Cortex of kidney (tissue), 1 donor: ENCODE measurements at places on chromosomes 13 and 19.

GRCh38 chr13:51636349-51636890, 52.2 kb downstream of the WDFY2 start:
- no peak for DNase-seq

GRCh38 chr13:84417416-84417815, 535.1 kb upstream of the SLITRK1 start:
- DNase-seq = no peak

DNA sequence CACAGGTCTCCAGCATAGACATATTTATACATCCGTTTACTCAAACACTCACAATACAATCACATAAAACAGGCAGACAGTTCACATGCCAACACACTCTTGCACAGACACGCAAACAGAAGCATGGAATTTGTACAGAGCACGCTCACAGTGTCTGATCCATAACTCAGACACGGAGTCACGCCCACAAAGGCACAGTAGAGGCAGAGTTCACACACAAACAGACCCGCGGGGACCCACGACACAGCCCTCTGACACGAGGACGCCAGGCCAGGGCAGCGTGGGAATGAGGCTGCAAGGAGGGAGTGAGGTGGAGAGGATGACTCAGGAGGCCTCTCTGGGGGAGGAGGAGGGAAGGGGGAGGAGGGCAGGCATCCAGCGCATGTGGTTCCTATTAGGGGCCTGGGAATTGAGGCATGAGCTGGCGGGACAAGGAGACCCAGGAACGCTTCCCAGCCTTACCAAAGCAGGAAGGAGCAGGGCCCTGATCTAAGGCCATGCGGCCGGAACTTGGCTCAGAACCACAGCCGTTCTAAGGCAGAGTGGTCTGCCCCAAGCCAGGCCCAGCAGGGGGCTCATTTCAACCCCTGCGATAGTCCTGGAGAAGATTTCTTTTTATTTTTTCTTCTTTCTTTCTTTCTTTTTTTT, 9.1 kb upstream of the OLFM2 start:
- no peak for DNase-seq

DNA sequence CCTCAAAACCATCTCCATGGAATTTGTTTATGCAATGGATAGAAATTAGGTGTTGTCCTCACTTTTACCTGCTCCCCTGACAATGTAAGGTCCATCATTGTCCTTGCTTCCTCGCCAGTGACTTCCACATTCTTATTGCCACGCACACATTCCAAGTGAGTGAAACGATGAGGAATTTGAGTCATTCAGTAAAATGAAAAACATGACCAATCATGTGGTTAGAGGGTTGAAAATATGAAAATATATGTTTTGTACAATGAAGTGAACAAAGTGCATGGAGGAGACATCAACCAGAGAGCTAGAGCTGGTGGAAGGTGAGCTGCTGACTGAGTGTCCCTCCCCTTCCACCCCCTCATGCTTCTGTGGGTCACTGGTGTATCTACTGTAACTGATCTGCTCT, 91.7 kb downstream of the ATP8A2 start:
- no peak for DNase-seq

- no peak for DNase-seq
Observed at GRCh38 chr13:41643507-41643906, 186.2 kb downstream of the RGCC start.

GRCh38 chr13:64801768-64802167, 2428.4 kb downstream of the PCDH9 start:
- DNase-seq = no peak

GRCh38 chr13:28455580-28456194, 39.2 kb downstream of the FLT1 start:
- DNase-seq = no peak

DNA sequence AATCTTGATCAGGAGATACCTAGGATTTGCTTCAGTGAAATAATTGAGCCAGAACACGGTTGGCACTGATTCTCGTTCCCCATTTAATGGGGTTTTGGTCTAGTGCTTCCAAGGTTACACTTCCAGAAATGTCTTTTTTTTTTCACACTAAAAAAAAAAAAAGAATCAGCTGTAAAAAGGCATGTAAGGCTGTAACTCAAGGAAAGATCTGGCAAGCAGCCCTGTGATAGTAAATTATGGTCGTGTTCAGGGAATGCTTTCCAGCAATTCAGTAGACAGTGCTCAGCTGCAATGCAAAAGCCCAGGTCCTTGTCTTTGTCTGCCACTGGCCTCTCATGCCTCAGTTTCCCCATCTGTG, 27.2 kb upstream of the NDUFS7 start:
- no peak for DNase-seq

GRCh38 chr19:46759817-46760333, 13.6 kb upstream of the STRN4 start:
- DNase-seq = no peak

- no peak for DNase-seq
Observed at GRCh38 chr13:100547791-100548201, 40.8 kb downstream of the GGACT start.

GRCh38 chr19:54392105-54392504, 23.2 kb upstream of the TTYH1 start:
- no peak for DNase-seq

GRCh38 chr13:44128552-44129001, 245.0 kb upstream of the SERP2 start:
- DNase-seq = no peak

DNA sequence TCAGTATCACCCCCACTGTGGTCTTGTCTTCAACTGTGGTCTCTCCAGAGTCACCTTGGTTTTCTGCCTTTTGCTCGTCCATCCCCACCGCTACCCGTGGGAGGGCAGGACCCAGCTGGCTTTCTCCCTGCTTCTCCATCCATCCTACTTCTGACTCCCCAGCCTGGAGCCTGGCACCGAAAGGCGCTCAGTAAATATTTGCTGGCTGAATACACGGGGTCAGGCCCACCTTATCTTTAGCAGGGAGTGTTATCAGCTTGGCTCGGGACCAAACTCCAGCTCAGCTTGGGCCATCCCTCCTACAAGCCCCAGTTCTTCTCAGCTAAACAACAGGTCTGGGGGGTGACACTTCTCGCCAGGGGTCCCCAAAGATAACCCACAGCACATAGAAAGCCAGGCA, 62.0 kb upstream of the KLF2 start:
- no peak for DNase-seq

DNA sequence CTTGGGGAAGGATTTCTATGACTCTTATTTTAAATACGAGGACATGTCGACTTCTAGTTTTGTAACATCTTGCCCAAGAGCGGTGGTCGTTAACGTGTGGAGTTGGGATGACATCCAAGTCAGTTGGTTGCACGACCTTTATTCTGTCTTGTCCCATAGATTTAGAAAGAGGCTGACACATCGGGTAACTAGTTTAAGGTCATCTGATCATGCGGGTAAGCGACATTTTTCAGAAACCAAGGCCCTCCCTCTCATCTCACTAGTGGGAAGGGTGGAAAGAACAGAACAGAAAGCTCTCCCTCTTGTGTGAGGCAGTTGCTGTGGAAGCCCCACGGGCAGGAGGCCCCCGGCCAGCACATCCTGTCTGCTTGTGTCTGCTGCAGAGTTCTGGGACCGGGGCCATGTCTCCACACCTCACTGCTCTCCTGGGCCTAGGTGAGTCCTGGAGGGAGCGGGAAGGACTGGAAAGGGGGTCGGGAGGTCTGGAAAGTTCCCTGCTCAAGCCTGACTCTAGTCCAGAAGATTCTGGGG, at the start of gene LAIR2:
LAIR2 (plus strand) TSS at position 314 of the 531 bp plus-strand sequence; CDS start at position 402, 88 bp downstream.
- no peak for DNase-seq

DNA sequence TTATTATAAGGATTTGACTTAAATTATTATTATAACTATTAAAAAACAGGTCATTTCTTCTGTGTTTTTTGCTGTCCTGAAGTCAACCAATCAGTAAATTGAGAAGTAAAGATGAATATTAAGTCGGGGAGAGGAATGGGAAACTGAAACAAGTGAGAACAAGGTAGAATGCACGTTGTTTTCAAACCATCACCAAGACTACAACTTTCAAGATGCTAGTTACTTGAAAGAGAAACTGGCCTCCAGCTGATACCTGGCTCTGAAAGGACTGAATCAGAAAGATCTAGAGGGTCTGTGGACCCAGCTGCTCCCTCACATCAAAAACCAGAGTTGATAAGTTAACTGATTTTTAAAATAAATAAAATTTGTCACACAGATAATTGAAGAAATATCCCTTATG, 1301.5 kb upstream of the ATXN8OS start:
- no peak for DNase-seq

- DNase-seq = no peak
Observed at GRCh38 chr19:36169084-36169760, 17.0 kb upstream of the COX7A1 start.

- no peak for DNase-seq
Observed at GRCh38 chr19:18408053-18408476, 10.6 kb upstream of the LRRC25 start.

DNA sequence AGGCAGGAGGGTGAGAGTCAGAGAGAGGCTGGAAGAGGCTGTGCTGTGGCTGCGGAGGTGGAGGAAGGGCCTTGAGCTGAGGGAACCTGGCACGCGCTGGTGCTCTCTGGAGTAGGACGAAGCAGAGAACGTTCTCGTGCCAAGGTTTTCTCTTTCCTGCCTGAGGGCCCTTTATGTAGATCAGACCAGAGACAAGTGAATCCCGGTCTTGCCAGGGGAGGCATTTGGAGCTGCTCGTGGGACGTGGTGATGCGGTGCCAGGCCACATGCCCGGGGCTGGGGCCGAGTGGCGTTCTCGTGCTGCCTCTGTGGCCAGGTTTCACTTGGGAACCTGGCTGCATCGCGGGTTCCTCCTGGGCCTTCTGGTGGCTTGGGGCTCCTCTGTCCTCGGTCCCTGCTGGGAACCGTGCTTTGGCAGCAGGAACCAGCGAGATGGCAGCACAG, 54.2 kb downstream of the KDM4B start:
- no peak for DNase-seq

GRCh38 chr13:28754698-28755545, 36.2 kb upstream of the SLC46A3 start:
- no peak for DNase-seq

GRCh38 chr19:29448046-29448445, 77.7 kb upstream of the VSTM2B start:
- DNase-seq = no peak

- DNase-seq = no peak
Observed at GRCh38 chr19:40703029-40703755, 12.7 kb upstream of the NUMBL start.

DNA sequence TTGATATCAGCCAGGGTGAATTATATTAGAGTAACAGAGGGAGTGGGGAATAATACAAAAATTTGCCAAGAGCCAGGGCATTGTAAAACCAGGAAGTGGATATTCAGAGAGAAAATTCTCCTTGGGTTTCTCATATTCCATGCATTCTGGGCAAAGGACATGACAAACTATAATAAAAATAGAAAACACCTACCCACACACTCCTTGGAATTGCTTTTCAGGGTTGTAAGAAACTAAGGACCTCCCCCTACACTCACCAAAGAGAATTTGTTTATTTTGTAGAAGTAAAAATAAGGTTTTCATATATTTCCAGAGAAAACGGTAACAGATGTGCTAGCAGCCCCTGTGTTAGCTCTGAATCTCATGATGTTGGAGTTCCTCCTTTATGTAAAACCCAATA, 649.6 kb downstream of the SLITRK1 start:
- no peak for DNase-seq

- no peak for DNase-seq
Observed at GRCh38 chr13:66329988-66330451, 900.1 kb downstream of the PCDH9 start.

DNA sequence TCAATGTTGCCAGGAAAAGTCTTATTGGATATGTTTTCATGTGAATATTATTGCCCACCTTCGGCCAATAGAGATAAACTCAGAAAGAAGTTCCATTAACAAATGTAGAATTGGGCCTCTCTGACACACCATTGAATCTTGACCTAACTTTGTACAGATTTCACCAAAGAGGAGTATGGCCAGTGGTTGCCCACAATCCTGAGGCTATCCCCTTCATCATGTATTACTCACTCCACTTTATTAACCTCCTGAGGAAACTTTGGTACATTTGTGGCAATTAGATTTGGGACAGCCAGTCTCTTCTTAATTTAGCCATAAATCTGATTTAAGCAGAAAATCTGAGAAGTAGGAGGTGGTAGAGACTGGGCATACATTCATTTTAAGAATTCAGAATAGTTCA, 53.3 kb upstream of the POSTN start:
- DNase-seq = no peak

GRCh38 chr19:51129716-51130115, 5.0 kb downstream of the SIGLEC9 start:
- DNase-seq = no peak

DNA sequence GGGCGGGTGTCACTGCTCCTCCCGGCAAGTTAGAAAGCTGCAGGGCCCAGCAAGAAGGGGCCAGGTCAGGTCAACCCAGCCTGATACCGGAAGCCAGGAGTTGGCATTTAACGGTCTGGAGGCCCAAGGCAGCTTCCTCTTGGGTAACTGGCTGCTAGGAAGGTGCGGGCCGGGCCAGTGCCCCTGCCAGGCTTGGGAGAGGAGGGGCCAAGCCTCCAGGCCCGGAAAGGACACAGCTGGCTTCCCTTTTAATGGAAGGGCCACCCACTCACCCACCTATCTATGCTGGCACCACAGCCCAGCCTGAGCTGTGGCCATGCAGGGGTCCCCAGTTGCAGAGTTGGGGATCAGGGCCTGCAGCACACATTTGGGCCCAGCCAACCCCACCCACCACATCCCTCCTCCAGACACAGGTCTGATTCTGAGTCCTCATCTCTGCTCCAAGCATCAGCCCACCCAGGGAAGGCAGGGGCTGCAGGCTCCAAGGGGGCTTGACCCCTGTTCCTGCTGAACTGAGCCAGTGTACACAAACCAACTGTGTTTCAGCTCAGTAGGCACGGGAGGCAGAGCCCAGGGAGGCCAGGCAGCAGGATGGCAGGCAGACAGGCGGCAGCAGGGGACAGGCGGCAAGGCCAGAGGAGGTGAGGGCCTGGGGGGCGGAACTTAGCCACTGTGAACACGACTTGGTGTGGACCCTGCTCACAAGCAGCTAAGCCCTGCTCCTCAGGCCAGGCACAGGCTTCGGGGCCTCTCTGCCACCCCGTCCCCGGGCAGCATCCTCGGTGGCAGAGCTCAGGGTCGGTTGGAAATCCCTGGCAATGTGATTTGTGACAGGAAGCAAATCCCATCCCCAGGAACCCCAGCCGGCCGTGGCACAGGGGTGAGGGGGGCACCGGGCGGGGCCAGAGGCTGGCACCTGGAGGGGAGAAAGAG, 40.8 kb downstream of the ZSWIM4 start:
- DNase-seq = no peak

GRCh38 chr19:1747285-1748114, 5.8 kb upstream of the ONECUT3 start:
- DNase-seq = no peak

DNA sequence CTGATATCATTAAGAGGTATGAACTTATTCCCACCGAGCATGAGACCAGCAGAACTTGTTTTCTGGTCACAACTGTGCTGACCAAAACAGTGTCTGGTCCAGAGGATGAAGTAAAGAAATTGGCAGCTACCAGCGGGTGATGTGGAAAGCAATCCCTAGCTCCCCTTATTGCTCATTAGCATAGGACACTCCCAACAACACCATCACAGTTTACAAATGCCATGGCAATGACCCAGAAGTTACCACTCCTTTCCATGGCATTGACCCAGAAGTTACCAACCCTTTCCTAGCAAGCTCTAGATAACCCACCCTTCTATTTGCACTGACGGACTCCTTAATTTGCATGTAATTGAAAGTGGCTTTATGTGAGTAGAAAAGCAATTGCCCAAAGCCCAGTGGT, 1856.1 kb downstream of the OLFM4 start:
- DNase-seq = no peak

GRCh38 chr13:106063591-106064313, 471.7 kb downstream of the EFNB2 start:
- no peak for DNase-seq
